ENCODE measurements at places on chromosomes 7 and 10.

GRCh38 chr7:128266883-128267594, 26.0 kb downstream of the LEP start:
- peak; percentile 68 for DNase-seq

- no peak for DNase-seq
Measured at GRCh38 chr7:98406827-98407226, 5.9 kb upstream of the BAIAP2L1 start.

DNA sequence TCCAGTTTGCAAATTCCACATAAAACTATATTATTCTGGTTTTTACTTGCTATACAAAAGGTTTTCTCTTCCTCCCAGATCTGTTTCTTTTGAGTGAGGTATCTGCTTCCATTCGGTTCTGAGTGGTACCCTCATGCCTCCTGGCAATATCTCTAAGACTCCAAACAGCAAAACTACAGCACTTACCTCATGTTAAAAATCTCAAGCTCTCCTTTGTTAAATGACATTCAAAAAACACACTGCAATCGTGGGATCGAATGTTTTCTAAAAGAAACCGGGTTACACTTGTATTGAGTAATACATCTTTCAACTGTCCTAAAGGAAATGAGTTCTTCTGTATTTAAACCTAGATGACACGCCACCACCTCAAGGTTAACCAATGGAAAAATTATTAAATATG, 11.1 kb downstream of the YWHAG start:
- DNase-seq, result no peak

DNA sequence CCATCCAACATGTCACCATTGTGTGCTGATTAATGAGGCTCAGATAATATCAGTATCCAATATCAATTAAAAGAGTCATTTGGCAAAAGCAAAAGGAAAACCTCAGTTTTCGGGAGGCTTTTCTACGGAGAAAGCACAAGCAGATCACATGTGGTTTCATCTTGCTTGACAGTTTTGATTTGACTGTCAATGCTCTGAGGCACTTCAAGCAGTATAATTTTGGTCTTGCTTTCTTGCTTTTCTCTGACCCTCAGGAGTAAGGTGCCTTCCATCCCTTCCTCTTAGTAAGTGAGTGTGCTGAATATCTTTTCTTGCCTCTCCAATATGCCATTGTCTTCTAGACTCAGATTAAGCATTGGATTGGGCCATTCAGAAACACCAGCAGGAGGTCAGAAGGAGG, 115.5 kb upstream of the CALCR start:
- no peak for DNase-seq

- no peak for DNase-seq
Measured at GRCh38 chr7:127897704-127898454, 133.4 kb downstream of the LRRC4 start.

- DNase-seq, result no peak
Measured at GRCh38 chr10:129481641-129482040, 14.6 kb downstream of the MGMT start.

GRCh38 chr10:50918529-50918928, 33.1 kb upstream of the A1CF start:
- DNase-seq, result no peak

DNA sequence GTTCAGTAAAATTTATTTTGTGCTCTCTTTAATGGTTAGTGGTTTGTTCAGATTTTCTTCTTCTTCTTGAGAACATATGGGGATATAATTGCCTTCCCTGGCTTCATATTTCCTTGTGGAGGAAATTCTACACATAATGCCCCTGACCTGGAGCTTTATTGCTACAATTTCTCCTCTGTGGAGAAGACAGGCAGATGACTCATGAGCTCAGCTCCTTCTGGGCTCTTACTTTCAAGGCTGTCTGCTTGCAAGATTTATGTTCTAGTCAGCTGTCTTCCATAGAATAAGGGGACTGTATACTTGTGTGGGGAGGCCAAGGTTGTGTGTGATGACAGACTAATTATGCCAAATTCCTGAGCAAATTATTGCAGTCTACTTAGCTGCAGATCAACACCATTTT, 1.6 kb downstream of the LRRD1 start:
- DNase-seq, result no peak

GRCh38 chr10:120478386-120478785, 21.4 kb downstream of the PLPP4 start:
- DNase-seq, result no peak

- DNase-seq, result no peak
Measured at GRCh38 chr7:6649241-6649961, 12.3 kb downstream of the ZNF316 start.

- DNase-seq, result no peak
Measured at GRCh38 chr7:139004321-139005090, 23.3 kb upstream of the KIAA1549 start.

DNA sequence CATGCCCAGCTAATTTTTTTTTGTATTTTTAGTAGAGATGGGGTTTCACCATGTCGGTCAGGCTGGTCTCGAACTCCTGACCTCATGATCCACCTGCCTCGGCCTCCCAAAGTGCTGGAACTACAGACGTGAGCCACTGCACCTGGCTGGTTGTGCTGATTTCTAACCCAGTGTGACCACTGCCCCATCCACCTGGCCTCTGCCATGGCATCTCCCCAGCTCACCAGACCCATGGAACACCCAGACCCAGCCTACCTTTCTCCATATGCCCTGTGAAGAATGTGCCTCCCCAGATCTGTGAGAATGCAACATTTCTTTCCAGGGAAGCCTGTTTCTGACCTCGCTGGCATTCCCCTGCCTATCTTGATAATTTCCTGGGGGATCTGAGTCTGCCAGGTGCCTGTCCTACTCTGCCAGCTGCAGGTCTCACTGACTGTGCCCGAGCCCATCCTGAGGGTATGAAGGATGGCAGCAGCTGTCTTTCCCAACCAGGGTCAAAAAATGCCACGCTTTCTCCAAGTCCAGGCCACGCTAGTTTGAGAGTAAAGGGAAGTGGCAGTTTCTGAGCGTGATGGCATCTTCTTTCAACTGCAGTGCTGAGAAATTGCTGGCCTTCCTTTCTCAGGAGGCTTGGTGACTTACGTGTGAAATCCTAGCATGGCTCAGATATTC, 324.4 kb upstream of the ZNF32 start:
- no peak for DNase-seq

DNA sequence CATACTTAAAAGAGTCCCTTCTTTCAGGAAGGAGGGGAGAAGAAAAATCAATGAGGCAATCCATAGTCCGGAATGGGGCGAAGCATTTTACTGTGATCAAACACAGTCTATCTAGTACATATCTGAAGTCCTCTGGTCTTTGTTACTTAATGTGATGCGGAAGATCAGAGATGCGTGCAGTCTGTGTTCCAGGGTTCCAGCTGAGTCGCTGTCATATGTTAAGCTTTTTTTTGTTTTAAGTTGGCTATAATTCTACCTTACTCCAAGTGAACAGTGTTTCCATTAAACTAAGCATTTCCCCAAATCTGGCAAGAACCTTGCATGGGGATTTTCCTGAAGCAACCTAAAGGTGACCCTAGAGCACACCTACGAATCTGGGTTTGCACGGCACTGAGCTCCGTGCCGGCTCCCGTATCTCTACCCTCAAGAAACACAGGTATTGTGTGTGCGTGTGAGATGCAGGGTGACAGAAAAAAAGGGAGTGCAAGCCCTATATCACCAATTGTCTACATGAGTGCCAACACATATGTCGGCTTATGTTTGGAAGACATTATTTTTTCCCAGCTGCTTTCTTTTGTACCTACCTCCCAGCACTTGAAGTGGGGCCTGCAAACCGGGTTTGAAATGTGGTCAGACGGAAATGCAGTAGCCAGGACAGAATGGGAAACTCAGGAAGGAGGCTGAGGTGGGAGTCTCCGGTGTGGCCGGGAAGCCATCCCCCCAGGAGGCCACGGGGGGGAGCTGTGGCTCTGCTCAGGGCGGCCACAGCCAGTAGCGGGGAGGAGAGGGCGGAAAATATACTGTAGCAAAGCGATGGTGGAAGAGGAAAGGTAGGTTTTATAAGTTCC, 435.8 kb upstream of the MGMT start:
- peak; percentile 44 for DNase-seq

DNA sequence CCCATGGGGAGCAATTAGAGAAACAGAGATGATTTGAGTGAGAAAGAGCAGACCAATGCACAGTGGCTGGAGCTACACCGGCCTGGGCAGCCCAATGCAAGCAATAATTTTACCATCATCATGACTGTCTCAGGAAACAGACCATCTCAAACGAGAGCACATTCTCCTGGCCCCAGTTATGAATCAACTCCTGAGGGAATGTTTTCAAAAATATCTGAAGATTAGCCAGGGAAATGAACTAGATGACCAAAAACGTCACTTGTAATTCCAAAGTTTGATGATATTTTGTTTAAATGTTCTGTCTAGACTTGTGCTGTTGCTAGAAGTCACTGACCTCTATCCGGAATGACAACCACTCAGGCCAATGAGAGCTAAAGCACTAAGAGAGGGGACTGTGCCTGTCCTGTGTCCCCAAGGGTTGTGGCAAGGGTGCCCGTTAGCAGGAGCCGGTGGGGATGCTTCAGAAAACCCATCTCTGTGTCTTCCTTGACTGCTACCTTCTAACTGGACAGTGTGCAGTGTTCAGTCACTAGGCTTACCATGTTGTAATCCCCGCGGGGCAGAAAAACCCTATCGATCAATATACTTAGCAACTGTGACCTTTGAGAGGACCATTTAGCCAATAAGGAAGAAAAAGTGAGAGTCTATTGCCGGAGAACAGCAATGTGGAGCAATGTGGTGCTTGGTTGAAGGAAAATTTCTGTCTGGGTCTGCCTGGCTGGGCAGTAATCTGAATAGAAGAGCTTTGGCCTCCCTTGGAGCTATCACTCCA, 202.4 kb downstream of the ADAM12 start:
- no peak for DNase-seq

GRCh38 chr10:78563314-78563713, 505.5 kb upstream of the ZMIZ1 start:
- DNase-seq, result no peak

DNA sequence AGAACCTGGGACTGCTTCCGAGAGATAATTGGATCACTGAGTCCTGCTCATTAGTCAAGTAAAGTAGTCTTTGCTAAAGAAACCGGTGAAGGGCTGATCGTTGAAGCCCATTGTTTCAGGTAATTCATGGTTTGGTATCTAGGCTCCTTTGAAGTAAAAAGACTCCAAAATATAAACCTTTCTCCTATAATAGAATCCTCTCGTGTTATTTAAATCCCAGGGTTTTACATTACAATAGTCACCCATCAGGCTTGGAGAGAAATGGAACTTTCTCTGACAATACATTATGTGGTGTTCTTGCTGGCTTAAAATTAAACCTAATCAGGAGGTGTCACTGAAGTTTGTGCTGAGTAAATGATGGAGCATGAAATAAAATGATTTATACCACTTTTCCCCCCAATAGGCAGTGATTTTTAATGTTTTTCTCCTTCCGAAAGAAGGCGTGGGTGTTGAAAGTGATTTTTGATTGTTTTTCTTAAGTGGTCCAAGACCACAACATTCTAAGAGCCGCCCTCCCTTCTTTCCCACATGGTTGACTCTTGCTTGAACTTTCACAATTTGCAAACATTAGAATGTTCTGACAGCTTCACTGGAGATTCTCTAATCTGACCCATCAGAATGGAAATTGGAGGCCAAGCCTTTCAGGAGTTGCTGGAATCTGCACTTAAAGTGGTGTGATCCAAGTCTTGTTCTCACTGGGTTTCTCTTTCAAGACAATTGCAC, 44.2 kb downstream of the LRMDA start:
- no peak for DNase-seq

DNA sequence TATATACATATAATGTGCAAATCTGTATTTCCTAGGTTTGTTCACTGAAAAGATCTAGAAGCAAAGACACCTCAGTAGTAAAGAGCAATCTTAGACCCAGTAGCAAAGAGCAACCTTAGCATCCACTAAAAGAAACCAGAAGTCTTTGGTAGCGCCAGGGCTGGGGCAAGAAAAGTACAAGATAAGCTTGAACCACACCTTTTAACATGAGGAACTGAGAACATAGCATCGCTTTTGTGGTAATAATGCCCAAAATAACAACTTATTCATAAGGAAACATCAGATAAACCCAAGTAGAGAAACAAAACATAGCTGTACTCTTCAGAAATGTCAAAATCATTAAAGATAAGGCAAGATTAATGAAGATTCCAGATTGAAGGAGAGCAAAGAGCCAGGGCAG, 173.4 kb downstream of the IMMP2L start:
- DNase-seq, result no peak

DNA sequence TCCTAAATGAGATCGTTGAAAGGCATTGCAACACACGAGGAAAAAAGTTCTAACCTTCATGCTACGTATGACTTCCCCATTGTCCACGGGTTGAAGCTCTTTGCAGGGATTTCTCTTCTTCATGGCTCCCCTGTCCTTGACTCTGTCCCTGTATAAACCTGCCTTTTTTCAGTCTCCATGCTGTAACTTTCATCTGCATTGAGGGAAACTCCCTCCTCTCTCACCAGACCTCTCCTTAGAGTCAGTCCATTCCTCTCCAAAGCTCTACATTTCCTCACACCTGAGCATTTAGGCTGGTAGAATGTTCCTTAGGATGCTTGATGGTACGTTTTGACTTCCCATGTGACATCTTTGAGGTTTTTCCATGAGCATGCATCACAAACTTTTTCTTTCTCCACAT, 134.2 kb upstream of the FAM171A1 start:
- DNase-seq, result no peak

- DNase-seq, result no peak
Measured at GRCh38 chr7:82945480-82945879, 217.2 kb downstream of the PCLO start.

GRCh38 chr7:8172372-8173354, 89.3 kb downstream of the ICA1 start:
- no peak for DNase-seq

GRCh38 chr7:1532456-1533254, 2.2 kb downstream of the MAFK start:
- peak; percentile 89 for DNase-seq

- DNase-seq, result peak; percentile 16
Measured at GRCh38 chr10:61835069-61835945, 66.2 kb upstream of the ARID5B start.

DNA sequence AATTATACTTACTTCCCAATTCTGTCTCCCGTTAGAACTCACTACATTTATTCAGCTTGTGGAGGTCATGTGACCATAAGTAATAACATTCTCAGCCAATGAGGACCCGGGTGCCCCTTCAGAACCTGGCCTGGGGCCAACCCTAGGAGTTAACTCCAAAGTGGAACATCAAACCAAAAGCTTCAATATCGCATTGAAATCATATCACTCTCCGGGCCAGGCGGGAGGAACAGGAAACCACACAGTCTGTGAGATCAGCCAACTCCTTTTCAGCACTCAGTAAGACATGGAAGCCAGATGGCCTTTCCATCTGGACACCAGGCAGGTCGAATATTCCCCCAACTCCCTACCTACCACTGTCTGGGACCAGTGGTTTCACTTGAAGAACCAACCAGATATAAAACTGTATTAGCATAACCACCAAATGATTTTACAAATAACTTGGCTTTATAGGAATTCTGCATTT, 5.5 kb downstream of the CREB3L2 start:
- DNase-seq, result peak; percentile 29

GRCh38 chr7:13189668-13190067, 502.2 kb downstream of the ARL4A start:
- no peak for DNase-seq

- no peak for DNase-seq
Measured at GRCh38 chr10:120828763-120829319, 22.3 kb upstream of the WDR11 start.

GRCh38 chr10:132953428-132953827, 11.1 kb upstream of the CFAP46 start:
- no peak for DNase-seq
